ENCODE measurements at places on chromosomes 4 and X.

GRCh38 chr4:77076889-77077635 is 1.3 kb upstream of the CCNI start:
- H3K4me3 ChIP-seq, result peak overlapping the region; percentile 99
- peak overlapping the region; percentile 100 for H3K27ac ChIP-seq
- H3K27me3 ChIP-seq, result no peaks in the 10 kb centered on the region
- no peaks in the 10 kb centered on the region for H3K36me3 ChIP-seq
- H3K4me1 ChIP-seq, result peaks cover 19% of the 10 kb centered on the region

DNA sequence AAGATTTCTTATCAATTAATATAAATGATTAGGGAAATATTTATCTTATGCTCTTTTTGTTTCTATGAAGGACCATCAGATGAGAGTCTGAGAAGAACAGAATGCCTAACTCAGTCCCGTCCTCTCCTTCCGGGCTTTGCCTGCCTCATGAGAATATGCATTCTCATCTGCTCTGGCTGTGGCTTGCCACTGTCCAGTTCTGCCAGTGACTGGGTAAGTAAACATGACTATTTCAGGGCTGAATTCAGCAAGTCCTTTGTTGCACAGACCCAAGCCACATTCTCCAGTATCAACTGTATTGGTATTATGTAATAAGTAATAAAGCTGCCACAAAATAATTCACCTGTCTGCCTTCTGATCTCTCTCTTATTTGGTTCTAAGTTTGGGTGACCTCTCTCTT is 110.7 kb downstream of the WDFY3 start:
- H3K36me3 ChIP-seq, result peaks cover 7% of the 10 kb centered on the region
- no peak overlapping the region for H3K27ac ChIP-seq
- H3K4me3 ChIP-seq, result no peak overlapping the region
- peaks cover 17% of the 10 kb centered on the region for H3K4me1 ChIP-seq
- no peaks in the 10 kb centered on the region for H3K27me3 ChIP-seq

- DNase-seq, result no peak
- peaks cover 11% of the 10 kb centered on the region for H3K4me1 ChIP-seq
- H3K27ac ChIP-seq, result no peak overlapping the region
Measured at GRCh38 chr4:42609051-42609450, 47.9 kb downstream of the ATP8A1 start.

GRCh38 chrX:17597836-17598439 is 139.4 kb upstream of the SCML1 start:
- H3K27ac ChIP-seq, result peak overlapping the region; percentile 85
- H3K27me3 ChIP-seq, result no peaks in the 10 kb centered on the region
- no peak overlapping the region for H3K4me3 ChIP-seq
- peak; percentile 65 for DNase-seq
- H3K36me3 ChIP-seq, result no peaks in the 10 kb centered on the region

- DNase-seq, result no peak
- H3K36me3 ChIP-seq, result no peaks in the 10 kb centered on the region
- no peak overlapping the region for H3K4me3 ChIP-seq
- no peaks in the 10 kb centered on the region for H3K27me3 ChIP-seq
- no peaks in the 10 kb centered on the region for H3K4me1 ChIP-seq
- H3K27ac ChIP-seq, result no peak overlapping the region
Measured at GRCh38 chr4:17352357-17352756, 159.5 kb downstream of the QDPR start.

Measured in thoracic aorta (tissue), 2 donors.